ENCODE measurements at places on chromosomes 13 and 19.
A peak's percentile ranks its signal among the peaks of the same experiment; 100 is the strongest.

DNA sequence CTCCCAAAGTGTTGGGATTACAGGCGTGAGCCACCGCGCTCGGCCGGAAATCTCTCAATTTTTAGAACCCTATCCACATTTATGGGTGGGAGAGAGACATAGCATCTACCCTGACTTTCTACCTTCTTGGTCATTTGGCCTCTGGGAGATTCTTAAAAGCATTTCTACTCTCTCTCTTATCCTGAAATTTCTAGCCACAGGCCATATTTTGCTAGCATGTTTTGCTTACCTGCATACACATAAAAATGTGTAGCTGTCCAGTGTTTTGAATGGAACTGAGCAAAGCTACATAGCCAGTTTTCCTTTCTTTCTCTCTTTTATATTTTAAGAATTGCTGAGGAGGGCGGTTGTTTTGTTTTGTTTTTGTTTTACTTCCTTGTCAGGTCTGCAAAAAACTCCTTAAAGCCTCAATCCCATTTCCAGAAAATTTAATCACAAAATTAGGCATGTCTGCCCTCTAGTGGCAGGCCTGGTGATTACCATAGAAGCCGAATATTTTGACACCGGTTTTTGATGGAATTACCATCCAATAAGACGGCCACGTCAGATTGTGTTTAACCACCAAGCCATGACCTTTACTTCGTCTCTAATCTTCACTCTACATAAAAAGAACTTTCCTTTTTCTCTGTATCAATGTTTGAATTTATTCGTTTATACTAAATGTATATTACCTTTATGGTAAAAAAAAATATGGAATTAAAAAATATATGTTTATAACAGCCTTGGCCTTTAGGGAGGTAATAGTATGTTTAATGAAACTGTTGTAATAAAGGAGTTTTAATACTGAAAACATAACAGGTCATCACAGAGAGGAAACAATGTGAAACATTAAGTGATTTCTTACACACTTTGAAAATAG is 34.4 kb upstream of the OXGR1 start:
- peak; percentile 39 for DNase-seq

GRCh38 chr13:63167699-63168337 is 1752.2 kb upstream of the PCDH20 start:
- DNase-seq = no peak

DNA sequence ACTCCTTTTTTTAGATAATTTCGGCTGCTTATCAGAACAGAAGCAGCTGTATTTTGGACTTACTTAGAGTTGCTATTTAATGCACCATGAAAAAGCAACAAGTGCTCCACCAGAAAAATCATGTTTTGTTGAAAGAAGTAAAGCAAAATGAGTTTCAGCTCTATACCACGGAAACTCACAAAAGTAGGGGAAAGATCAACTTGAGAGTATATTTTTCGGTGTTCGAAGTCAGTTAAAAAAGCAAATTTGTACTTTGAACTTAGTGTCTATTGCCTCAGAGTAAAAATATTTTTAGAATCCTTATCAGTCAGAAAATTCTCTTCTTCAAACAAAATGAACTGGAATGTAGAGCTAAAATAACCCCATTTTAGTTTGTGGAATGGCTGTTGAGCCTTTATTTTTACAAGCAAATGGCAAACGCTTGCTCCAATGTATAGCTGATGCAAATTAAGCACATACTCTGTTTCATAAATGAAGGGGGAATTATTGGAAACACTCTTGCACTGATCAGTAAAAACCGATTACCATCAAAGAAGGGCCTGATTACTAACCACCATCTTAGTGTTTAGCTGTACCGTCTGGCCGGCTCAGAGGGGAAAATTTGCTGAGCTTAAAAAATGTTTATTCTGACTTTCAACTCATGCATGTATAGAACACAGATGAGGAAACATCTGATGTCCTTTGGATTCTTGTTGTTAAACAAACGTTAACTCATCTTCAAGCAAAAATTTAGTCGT is 540.7 kb downstream of the GPC6 start:
- no peak for DNase-seq

- no peak for DNase-seq
These were observed 23.4 kb downstream of the FAM124A start for GRCh38 chr13:51245583-51245982.

GRCh38 chr13:31610270-31610998 is 128.9 kb upstream of the RXFP2 start:
- no peak for DNase-seq

DNA sequence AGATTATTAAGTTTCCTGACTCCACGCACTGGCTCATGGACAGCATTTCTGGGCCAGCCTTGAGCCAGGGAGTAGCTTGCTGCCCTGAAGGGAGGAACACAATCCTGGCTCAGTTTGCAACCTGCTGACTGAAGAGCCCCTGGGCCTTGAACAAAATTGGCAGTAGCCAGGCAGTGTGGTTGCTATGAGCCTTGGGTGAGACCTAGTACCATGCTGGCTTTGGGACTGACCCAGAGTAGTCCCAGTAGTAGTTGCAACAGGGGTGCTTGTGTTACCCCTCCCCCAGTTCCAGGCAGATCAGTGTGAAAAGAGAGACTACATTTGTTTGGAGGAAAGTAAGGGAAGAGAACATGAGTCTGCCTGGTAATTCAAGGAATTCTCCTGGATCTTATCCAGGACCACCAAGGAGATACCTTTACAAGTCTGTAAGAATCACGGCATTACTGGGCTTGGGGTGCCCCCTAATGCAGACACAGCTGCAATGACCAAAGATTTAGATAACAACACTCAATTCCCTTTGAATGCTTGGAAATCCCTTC is 22.0 kb downstream of the ITGBL1 start:
- DNase-seq = no peak

- DNase-seq = peak; percentile 50
These were observed 479.1 kb downstream of the FOXO1 start for GRCh38 chr13:40187324-40187795.

DNA sequence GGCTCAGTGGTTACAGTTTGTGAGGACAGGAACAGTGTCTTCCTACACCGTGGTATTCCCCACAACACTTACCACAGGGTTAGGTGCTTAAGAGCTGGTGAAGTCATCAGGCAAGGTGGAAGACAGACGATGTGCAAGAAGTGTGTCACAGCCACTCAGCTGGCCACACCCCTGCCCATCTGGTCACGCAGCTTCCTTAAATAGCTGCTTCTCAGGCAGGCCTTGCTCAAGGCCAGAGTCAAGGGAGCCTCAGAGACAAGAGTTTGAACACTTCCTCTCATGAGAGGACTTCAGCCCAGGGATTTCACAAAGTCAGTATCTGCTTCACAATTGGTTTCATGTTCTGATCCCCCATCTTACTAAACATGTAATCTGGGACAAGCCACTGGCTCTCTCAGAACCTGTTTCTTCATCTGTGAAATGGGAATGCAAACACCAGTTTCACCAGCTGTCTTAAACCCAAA is 80.3 kb upstream of the FRY start:
- no peak for DNase-seq

DNA sequence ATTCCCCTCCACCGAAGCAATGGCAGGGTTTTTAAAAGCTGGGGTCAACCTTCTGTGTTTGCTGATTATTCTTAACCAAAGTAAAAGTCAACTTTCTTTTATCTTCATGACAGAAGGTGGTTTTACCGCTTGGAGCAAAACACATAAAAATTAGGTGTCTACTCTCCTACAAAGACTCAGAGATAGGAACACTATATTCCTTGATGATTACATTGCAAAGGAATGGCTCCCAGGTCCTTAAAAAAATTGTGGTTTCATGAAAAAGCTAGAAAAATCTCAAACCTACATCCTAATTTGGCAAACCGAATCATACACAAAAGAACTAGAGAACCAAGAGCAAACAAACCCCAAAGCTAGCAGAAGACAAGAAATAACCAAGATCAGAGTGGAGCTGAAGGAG is 760.4 kb upstream of the PCDH20 start:
- DNase-seq = no peak

DNA sequence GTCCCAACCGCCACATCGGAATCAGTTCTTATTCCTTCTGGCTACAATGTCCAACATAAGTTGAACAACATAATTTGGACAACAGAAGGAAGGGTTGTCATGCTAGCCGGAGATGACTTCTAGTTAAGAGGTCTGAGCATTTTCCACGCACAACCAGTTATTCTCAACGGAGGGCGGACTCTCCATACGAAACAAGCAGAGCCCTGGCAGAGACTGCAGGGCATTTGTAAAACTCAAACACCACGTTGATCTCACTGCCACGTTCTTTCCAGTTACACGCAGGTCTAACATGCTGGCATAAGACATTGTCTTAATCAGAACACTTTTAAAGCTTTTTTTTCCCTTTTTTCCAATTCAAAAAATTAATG is 38.3 kb upstream of the DCUN1D2 start:
- no peak for DNase-seq

- no peak for DNase-seq
These were observed 8.7 kb upstream of the UBAC2 start for GRCh38 chr13:99191900-99192399.

GRCh38 chr13:58583966-58584365 is 952.4 kb downstream of the PCDH17 start:
- DNase-seq = no peak

DNA sequence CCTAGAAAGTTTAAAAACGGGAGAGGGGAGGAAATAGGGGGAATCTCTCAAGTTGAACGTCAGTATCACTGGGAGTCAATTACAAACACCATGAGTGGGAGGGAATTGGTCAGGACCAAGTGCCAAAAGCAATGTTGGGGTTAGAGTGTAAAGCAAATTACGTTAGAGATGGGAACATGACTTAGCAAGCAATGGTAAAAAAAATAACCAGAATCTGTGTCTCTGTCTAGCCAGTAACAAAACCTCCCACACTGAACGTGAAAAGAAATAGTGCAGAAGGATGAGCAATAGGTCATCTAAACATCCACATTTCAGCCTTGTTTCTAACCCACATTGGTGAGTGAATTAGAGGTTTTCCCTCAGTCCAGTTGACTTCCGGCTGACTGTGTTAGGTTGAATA is 242.2 kb downstream of the COG6 start:
- DNase-seq = no peak

GRCh38 chr19:31545777-31546176 is 196.5 kb upstream of the TSHZ3 start:
- no peak for DNase-seq

- DNase-seq = no peak
These were observed 4.3 kb downstream of the SPHK2 start for GRCh38 chr19:48623556-48624066.

GRCh38 chr13:87779426-87779825 is 108.3 kb downstream of the SLITRK5 start:
- DNase-seq = no peak

DNA sequence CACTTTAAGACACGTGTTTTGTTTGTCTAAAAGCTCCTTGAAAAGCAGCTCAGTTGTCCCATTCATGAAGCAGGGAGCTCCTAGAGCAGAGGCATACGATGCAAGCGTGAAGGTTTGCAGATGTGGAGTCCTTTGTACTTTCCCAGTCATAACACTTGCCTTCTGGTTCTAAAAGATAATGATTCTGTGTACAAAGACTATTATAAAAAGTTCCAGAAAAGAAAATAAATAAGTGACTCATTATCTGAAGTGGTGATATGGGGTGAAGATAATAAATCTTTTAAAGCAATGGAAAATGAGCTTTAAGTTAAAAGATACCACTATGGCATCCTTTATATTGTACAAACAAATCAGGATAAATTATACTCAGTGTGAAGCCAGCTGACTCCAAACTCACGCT is 569.9 kb downstream of the MYO16 start:
- DNase-seq = no peak

GRCh38 chr13:41917641-41918040 is 43.3 kb downstream of the VWA8 start:
- DNase-seq = no peak

DNA sequence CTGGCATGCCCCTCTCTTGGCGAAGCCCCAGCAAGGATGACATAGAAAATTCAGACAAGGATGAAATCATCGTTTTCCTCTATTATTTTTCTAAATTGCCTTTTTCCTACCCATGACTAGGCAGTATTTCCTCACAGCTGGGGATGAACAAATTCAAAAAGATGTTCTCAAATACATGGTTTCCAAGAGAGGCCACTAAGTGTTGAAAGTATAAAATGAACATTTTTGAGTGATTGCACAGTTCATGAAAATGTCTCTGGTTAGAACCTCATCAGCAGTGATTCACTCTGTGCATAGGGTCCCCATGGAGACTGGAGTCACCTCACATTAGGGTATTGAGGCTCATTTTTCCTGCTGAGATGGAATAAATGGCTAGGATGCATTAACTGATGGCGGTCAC is 373.7 kb downstream of the DNAJC15 start:
- no peak for DNase-seq

DNA sequence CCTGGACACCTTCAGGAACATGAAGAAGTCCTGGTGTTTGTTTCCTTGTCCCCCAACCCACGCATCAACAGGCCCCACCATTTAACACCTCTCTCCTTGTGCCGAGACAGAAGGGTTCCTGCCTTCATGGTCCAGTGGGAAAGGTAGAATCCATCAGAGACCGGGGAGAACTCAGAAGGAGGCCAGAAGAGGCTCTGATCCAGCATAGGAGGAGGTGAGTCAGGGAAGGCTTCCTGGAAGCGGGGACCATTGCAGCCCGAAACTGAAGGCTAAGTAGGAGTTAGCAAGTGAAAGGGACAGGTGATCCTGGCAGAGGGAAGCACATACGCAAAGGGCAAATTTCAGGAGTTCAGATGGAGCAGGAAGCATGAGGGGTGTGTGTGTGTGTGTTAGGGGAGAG is 484 bp downstream of the ICAM3 start:
- DNase-seq = no peak

- peak; percentile 57 for DNase-seq
These were observed 170.0 kb downstream of the KDM4B start for GRCh38 chr19:5138606-5139582.

- peak; percentile 69 for DNase-seq
These were observed 12.4 kb downstream of the SNRNP70 start for GRCh38 chr19:49097453-49098288.

DNA sequence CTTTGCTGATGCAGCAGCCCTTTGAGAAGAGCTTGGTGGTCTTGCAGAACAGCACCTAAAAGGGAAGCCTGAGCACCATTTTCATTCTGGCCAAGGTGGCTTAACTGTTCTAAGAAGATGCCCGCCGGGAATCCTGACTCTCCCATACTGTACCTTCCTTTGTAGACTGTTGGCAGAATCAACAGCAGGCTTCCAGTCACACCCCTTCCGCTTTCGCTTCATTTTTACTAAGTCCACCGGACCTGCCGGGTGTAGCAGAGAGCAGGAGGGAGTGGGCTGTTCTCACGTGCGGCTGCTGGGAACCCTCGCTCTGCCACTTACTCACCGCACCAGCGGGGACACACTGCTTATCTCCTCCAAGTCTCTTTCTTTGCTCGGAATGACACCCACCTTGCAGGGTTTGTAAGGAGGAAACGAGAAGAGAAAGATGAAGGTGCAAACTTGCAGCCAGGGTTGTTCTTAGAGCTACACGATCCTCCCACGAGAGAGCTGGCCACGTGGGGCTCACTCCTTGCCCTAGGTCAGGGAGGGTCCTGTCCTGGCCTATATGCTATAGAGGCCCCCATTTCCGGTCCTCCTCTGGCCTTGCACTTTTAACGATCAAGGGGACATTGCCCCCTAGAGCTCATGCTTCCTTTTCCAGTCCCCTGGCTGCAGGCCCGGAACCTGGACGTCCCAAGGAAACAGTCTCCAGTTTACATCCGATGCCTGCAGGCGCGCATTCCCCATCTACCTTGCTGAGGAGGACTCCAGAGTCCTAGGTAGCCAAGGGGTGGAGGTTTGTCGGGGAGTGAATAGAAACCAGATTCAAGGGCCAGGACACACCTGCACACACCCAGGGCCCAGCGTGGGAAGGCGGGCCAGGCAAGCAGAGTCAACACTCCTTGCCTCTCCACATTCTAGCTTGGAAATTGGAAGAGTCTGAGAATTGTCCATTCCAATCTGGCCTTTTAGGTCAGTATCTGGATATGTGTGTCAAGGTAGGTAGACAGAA is 453.6 kb downstream of the IRS2 start:
- no peak for DNase-seq

All from stimulated activated CD4-positive, alpha-beta T cell treated with anti-CD3 and anti-CD28 coated beads, Interleukin-4, amount 100 ng/mL, for 1 hour (primary cell).